T-helper 9 cell (primary cell): ENCODE measurements at places on chromosomes 2 and 18.

DNA sequence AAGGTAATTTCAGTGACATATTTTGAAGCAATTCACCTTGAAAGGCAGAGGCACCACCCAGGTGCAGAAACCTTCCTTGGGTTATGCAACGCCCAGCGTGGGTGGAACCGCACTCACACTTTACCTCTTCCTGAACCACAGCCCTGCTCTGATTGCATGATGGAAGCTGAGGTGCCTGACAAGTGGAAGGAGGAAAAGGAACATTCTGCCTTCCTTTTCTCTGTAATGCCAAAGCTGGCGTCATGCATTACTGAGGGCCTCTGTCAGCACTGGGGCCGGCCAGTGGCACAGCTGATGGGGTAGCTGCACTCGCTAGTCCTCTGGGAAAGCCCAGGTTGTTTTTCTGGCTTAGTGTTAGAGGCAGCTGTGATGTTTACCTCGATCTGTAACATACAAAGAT lies 266.5 kb downstream of the NEDD4L start:
- DNase-seq: peak; percentile 6

- no peak for DNase-seq
Observed at GRCh38 chr2:154400563-154401290, 297.8 kb upstream of the KCNJ3 start.

- no peak for DNase-seq
Observed at GRCh38 chr2:209988010-209988409, 14.4 kb upstream of the RPE start.

DNA sequence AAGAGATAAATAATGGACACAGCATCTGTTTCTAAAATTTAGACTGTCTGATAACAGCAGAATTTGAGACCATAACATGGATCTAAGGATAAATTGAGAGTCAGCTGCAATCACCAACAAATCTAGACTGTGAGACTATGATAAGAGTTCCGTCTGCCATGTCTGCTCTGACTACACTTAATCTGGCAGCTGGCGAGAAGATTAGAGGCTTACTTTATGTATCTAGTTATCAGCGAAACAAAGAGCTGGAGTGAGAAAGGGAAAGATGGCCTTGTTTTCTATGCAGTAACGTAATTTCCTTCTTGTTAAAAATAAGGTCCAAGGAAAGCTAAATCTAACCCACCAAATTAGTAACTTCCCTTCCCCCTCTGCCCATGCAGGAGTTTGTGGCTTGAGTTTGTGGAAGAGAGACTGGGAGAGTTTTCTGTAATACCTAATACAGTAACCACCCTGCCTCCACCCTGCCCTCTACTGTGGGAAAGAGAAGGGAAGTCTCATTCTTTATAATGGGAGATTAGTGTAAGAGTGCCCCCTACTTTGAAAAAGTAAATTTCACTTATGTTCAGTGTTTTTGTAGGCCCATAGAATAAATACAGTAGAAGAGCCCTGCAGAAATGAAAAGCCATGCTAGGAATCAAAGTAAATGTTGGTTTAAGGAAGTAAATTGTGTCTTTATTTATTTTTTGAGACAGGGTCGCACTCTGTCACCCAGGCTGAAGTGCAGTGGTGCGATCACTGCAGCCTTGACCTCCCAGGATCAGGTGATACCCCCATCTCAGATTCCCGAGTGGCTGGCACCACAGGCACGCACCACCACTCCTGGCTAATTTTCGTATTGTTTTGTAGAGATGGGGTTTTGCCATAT lies 27.5 kb downstream of the EML4 start:
- peak; percentile 15 for DNase-seq

DNA sequence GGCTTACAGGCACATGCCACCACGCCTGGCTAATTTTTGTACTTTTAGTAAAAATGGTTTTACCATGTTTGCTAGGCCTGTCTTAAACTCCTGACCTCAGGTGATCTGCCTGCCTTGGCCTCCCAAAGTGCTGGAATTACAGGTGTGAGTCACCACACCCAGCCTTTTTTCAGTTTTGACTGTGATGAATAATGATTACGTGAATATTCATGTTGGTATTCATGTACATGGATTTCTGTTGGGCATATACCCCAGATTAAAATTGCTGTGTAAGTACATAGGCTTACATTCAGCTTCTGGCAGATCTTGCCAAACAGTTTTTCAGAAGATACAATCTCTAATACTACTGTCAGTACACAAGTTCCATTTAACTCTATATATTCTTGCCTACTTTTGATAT lies 20.9 kb downstream of the SLC39A10 start:
- DNase-seq: no peak

- no peak for DNase-seq
Observed at GRCh38 chr2:62724106-62724505, 18.6 kb downstream of the EHBP1 start.

DNA sequence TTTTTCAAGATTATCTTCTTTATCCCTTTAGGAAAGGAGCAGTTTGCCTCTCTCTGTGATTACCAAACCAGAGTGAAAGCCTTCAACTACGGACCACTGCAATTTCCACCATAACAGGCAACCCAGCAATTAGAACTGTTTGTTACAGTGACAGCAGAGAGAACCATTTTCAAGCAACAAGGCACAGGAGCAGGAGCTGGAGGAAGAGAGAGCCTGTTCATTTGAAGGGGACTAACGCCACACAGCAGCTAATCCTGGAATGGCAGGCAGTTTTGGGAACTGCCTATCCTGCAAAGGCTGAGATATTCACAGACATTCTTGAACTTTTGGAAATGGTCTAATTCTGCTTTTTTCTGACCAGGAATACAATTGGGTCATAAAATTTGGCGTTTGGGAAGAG lies 1541.9 kb upstream of the PIK3C3 start:
- no peak for DNase-seq

DNA sequence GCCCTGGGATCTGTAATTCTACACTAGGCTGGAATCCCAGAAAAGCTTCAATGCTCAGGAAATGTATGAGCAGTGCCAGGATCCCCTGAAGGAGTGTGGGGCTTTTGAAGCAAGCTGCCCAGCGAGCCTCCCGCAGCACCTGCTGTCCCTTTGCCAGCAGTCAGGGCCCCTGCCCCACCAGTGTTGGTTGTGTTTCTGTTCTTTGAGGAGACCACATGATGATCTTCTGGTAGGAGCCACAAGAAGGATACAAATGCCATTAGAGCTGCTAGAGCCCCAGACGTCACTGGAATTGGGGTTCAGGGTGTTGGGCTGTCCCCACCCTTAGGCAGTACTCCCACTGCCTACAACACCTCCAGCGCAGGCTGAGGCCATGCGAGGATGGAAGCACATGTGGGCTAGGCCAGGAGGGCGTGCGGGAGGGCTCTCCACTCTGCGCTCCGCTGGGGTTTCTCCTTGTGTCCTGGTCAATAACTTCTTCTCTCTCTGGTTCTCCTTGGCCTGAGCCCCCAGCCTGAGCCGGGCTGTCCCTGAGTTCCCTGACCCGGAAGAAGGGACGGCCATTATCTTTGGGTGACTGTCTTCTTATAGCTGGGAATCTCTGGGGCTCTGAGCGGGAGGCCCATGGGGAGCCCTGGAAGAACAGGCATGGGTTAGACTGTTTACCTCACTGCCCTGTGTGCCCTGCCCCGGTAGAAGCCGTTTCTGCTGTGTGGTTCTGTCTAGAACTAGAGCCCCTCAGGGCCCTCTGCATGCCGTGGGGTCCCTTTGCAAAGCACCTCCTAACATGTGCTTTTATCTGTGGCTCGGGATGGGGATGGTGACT lies 73.9 kb downstream of the LRRFIP1 start:
- DNase-seq: no peak

DNA sequence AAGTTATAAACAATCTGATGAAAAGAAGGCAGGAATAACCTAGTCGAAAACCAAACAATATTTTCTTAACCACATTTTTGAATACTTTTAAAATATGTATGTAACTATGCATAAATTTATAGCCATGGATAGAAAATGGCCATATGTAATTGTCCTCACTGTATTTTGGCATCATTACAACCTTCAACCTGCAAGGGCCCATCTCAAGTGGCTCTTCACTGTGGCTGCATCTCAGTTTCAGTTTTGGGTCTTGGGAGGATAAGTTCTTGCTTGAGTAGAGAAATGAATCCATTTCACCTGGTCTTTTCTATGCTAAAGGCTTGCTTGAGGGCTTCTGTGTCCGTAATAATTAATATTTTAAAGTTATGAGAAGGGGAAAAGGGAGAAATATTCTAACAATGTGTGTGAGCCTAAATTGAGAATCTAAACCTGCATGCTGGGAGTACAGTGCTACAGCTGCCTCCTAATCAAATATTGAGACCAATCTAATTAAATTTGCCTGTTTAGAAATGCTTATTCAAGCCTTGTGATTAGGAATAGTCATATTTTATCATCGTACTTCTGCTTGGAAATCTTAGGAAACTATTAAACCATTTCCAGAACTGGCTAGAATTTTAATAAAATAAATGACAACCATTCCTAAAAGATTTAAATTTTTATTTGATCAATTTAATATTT lies 92.5 kb downstream of the EML4 start:
- DNase-seq: no peak

GRCh38 chr2:20450201-20450999 lies 3.5 kb downstream of the RHOB start:
- no peak for DNase-seq

DNA sequence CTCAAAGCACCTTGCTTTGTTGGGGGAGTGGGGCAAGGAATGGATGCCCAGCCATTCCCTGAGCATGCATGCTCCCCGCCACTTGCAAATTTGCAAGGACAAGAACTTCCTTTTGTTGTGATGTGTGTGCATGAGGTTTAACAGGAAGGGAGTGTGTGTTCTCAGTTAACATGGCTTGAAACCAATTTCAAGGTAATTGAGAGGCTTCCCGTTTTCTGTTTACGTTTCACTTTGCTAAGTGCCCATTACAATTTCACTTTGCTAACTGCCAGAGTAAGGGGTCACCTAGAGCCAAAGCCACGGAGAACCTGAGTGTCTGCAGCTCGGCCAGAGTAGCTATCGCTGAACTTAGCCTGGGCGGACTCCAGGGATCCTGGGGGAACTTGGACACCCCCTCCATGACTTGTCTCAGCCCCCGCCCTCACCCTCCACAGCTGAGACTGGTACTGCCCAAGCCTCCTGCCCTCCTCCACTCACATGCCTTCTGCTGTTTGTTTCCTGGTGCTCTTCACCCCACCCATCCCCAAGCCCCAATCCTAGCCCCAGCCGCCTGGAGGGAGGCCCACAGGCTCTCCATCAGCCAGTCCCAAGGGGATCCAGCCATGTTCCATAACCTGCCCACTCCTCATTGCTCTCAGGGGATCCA lies 53.6 kb upstream of the LAPTM4A start:
- no peak for DNase-seq

GRCh38 chr18:33844232-33844631 lies 266.2 kb downstream of the ASXL3 start:
- no peak for DNase-seq

GRCh38 chr2:677959-678550 lies 849 bp upstream of the TMEM18 start:
- no peak for DNase-seq

GRCh38 chr18:46374850-46375249 lies 270.7 kb downstream of the HAUS1 start:
- DNase-seq: no peak

DNA sequence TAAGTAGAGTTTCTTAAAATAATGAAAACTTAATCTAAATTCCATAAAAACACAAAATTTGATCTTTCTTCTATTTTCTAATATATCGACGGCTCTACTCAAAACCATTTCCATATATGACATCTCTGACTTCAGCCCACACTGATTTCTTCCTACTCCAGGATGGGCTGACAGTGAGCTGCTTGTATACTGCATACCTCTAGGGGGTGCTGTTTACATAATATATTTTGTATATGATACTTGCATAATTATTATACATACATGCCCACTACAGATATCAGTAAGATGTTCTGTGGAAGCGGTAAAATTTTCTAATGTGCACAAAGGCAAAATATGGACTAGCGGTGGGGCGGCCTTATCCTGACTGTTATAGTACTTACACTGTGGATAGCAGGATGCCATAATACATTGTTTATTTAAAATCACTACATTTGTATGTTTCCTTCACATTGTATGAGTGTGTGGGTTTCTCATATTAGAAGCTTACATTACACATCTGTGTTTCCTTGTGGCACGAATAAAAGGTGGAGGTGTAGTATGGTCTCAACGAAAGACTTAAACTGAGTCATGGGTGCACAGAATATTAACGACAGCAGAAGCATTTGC lies 66.1 kb upstream of the NXPH2 start:
- DNase-seq: no peak

GRCh38 chr2:152961351-152961750 lies 242.9 kb downstream of the ARL6IP6 start:
- DNase-seq: no peak

GRCh38 chr2:240306185-240306584 lies 129.3 kb upstream of the GPC1 start:
- DNase-seq: no peak

DNA sequence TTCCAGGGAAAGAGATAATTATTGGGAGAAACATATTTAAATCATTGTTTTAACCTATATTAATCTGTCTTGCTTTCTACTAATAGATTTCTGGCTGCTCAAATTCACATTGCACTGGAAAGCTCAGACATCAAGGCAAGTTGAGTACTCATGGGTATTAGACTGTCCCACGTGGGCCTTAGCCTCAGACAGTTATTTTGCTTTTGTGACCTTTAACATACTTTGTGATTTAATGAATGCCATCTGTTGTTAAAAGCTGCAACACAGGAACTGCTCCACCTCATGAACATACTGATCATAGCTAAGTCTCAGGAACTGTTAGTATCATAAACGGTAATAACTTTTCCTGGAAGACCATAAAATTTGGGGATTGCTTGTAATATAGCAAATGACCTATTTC lies 2.7 kb upstream of the LCT start:
- no peak for DNase-seq

GRCh38 chr2:241228081-241228859 lies 39.8 kb downstream of the ANO7 start:
- DNase-seq: no peak

- no peak for DNase-seq
Observed at GRCh38 chr2:70574109-70574508, 20.5 kb upstream of the TGFA start.

DNA sequence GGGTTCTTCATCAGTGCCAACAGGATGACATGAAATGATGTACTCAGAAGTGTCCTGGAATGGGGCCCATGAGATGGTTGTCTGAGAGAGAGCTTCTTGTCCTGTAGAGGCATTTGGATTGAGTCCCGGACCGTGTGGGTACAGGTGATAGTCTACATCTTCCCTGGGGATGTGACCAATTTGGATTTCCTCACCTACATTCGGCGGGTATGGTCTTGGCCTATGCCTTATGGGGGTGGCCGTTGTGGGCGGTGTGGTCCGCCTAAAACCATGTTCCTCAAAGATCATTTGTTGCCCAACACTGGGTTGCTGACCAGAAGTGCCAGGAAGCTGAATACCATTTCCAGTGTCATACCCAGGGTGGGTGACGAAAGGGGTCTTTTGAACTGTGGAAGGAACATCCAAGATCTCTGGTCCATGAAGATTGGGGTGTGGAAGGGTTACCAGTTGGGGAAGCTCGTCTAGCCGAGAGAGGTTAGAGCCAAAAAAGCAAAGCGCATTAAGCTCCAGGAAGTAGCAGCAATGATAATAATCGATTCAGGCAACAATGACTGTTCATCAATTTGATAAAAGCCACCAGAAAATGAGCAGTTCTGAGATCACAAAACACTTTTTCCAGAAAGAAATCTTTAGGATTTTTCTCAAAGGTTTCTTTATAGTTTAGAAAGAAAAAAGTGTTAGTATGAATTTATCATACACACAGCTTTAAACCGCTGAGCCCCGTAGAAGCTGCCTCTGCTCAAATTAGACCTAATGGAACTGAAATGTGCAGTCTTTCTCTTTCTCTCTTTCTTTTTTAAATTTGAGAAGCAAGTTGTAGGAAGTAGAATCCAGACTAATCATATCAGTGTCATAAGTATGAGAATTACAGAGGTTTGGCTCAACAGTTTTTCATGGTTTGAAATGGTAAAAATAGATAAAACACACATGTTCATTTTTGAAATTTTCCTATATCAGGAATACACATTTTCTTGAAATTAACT lies 60.3 kb downstream of the ATIC start:
- DNase-seq: no peak
